Fibroblast of mammary gland (primary cell): ENCODE measurements at places on chromosomes 13 and 19.

DNA sequence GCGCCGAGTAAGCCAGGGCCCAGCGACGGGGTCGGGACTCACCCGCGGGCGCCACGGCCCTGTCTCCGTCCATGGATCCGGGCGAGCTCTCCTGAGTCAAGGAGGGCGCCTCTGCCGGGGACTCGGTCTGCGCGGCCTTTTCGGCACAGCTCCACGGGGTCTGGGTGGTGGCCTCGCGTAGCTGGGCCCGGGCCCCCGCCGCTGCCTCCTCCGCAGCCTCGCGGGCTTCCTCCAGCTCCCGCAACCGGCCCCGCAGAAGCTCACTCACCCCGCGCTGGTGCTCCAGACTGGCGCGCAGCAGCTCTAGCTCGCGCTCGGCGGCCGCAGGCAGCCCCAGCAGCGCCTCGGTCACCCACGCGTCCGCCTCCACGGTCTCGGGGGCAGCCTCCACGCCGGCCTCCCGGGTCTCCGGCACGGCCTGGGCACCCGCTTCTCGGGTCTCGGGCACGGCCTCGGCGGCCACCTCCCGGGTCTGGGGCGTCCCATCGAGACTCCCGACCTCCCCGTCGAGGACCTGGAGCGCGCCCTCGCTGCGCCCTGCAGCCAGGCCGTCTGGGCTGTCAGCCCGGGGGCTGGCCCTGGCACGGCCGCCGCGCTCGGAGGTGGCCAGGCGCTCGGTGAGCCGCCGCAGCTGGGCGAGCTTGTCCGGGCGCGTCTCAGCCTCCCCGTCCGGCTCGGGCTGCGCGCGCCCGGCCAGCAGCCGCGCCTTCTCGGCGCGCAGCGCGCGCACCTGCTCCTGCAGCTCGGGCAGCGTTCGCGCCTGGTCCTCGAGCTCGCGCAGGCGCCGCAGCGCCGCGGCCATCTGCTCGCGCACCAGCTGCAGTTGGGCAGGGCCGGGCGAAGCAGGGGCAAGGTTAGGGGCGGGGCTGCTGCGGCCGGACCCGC lies 8.4 kb downstream of the KANK3 start:
- peak; percentile 62 for DNase-seq

DNA sequence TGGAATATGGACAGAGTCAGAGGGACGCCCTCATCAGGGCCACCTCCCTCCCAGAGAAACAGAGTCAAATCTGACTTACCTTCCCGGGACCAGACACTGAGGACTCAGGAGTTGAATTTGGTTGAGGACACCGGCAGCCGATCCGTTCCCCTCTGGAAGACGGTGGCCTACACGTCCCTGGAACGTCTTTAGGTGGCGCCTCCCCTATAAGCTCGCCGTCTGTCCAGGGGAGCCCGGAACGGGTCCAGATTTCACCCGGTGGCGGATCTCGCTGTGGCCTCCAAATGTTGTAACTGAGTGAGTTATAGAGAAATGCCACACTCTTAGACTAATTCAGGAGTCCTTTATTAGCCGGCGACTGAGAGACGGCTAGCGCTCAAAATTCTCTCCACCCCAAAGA lies 9.0 kb downstream of the TNFSF14 start:
- no peak for DNase-seq

DNA sequence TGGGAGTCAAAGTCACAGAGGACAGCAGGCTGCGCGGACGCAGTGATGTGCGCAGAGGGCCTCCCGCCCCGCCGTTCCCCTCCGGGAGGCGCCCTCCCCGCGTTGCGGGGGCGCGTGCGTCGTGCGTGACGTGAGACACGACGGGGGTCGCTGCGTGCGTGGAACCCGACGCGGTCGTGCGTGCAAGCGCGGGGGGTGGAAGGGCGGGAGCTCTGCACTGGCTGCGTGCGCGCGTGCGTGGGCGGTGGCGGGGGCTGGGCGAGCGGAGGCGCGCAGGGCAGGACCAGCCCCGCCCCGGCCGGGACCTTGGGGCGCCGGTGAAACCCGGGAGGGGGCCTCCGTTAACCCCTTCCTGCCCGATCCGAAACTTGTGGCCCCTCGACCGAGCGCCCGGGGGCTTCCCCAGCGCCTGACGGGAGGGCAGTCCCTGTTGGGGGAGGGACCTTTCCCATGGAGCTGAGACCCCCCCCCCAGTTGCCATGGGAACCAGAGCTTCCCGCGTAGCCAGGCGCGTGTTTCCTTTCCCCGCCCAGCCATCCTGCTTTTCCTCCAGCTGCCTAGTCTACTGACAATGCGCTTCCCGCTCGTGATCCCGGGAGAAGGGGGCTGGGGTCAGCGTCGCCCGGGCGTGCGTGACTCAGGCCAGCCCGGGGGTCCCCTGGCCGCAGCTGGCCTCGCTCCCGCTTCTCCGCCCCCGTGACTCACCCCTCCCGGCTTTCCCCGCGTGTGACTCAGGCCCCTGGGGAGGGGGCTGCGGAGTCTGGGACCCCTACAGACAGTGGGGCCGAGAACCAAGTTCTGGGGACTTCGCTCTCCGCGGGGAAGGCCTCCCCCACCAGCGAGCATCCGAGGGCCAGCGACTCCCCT lies 7.3 kb upstream of the HOOK2 start:
- DNase-seq = peak; percentile 82

- peak; percentile 11 for DNase-seq
These were observed 238.0 kb upstream of the SOX21 start for GRCh38 chr13:94950303-94950702.

- DNase-seq = no peak
These were observed 25.5 kb downstream of the TSSK6 start for GRCh38 chr19:19489804-19490204.

DNA sequence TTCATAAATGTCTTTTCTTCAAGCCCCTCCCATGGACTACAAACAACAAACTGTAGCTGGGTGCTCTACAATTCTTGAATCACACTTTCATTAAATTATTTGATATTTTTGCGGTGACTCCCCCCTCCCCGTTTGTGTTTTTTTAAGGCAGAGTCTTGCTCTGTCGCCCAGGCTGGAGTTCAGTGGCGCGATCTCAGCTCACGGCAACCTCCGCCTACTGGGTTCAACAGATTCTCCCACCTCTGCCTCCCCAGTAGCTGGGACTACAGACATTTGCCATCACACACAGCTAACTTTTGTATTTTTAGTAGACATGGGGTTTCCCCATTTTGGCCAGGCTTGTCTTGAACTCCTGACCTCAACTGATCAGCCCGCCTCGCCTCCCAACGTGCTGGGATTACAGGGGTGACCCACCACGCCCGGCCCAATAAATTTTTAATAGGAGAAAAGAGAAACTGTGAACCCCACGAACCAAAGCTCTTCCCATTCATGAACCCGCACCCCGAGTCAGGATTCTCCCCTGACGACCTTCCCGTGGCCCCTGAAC lies 703 bp downstream of the ZNF506 start:
- peak; percentile 1 for DNase-seq

GRCh38 chr13:99652141-99652540 lies 150.9 kb downstream of the TM9SF2 start:
- DNase-seq = no peak

DNA sequence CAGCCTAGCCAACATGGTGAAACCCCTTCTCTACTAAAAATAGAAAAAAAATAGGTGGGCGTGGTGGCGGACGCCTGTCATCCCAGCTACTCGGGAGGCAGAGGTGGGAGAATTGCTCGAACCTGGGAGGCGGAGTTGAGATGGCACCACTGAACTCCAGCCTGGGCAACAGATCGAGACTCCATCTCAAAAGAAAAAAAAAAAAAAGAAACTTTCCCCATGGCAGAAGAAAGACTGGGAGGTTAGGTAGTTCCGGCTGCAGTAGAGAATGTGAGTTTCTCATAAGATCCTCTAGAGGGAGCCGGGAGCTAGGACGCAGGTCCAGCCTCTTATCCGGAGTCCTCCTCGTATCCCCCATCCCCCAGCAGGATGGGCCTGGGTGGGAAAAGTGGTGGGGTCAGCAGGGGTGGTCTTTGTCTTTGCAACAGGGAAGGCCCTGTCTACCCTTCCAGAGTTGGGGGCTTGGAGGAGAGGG lies 13.2 kb upstream of the CREB3L3 start:
- DNase-seq = peak; percentile 74

DNA sequence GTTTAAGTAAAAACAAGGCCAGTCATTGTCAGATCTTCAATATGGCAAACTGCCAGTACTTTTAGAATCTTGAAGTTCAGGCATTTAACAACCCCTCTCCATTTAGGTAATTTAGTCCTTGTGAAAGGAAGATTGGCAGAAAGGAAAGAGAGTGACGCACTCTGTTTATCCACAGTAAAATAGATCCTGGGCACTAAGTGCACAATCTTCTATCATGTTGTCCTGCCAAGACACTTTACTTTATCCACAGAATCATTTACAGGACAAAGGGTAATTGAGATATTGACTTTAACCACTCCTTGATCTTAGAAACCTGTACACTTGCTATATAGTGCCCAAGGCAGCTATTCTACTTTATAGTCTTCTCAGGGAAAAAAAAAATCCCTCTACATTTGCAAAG lies 786.4 kb upstream of the SLITRK1 start:
- no peak for DNase-seq

DNA sequence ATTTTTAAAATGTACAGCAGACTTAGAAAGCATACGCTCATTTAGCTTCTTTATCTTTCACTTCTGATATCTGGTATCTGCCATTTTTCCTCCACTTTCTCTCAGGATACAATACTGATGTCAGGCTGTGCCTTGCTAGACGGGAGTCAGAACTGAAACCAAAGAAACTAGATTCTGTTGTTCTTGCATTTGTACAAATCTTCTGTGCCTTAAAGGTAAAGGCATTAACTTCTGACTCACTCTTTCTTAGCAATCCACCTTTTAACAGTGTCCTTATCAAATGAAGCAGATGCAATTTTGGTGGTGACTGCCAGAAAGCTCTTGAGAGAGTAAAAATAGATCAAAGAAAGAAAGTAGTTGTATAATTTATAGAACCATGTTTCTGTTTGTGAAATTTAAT lies 370.4 kb downstream of the PCDH20 start:
- no peak for DNase-seq

DNA sequence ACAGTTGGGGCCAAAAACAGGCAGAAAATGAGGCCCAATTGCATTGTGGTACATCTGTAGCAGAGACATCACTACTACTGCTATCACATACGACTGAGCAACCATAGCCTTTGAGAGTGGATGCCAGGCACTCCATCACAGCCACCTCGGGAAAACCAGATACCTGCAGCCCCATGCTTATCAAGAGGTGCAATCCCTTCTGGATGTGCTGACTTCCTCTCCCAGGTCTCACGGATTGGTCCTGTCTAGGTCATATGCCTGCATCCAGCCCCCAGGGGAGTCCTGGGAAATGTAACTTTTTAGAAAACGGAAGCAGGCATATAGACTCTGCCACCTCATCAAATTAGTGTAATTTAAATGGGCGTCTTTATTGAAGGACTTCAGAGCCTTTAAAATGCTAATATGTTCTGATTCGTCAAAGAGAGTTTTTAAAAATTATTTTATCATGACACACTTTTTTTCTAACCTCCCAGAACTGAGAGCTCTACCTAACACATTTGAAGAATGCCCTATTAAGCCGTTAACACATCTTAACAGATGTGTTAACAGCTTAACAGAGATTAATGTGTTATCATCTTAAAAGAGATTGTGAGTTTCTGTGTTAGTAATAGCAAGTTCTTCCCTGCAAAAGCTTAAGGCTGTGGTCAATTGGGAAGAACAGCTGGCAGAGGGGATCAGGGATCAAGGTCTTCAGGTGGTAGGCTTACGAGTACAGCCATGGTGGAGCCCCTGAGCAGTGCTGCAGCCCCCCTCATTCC lies 63.9 kb downstream of the DLEU7 start:
- DNase-seq = no peak

- DNase-seq = peak; percentile 90
These were observed 23.9 kb upstream of the ZNF846 start for GRCh38 chr19:9792206-9793070.

DNA sequence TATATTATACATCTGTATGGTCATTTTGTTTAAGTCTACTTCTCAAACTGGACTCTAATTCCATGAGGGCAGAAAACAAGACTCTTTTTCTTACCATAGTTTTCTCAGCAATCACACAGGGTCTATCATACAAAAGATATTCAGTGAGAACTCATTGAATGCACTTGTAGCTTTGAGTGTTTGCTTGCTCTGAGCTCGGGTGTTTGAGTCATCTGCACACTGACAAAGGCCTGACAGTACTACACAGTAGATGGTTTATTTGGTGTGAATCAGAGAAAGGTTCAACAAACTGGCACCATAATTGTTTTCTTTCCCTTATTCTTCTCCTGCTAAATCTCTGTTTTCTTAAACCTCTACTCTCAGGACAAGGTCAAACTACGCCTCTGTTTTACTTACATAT lies 586.4 kb downstream of the LMO7 start:
- no peak for DNase-seq
